ENCODE measurements at places on chromosomes 13 and 19. TPM values are rescaled to one million over a fixed set of nuclear protein-coding genes. Genes with fewer than 3 reads are reported as not detected.

DNA sequence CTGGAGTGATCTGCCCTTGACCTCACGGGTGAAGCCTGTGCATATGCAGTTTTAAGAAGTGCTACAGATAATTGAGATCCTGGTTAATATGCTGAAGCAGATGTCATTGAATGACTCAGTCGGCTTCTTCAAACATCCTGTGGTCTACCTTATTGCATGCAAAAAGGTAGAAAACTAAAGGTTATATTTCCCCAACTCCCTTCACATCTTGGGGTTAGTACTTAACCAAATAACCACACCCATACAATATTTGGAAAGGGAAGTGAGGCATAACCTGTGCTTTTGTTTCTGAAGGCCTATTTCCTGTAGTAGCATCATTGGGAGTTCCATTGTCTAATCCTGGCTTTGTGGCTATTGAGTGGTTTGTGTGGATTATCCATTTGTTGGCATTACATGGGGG lies 58.3 kb downstream of the RAP2A start:
- H3K27me3 ChIP-seq: no peaks in the 10 kb centered on the region
- no peak for DNase-seq
- H3K36me3 ChIP-seq: no peaks in the 10 kb centered on the region
- H3K27ac ChIP-seq: no peak overlapping the region

The UGGT2 gene
- 40.2 TPM for total RNA-seq

GRCh38 chr13:51222686-51223559 lies 725 bp downstream of the FAM124A start:
- no peak for DNase-seq
- H3K4me3 ChIP-seq: peak overlapping the region; percentile 88
- H3K27me3 ChIP-seq: no peaks in the 10 kb centered on the region
- H3K27ac ChIP-seq: peak overlapping the region; percentile 87
- H3K4me1 ChIP-seq: peaks cover 34% of the 10 kb centered on the region

- H3K4me3 ChIP-seq: no peak overlapping the region
- H3K4me1 ChIP-seq: peaks cover 6% of the 10 kb centered on the region
- H3K27me3 ChIP-seq: no peaks in the 10 kb centered on the region
- DNase-seq: no peak
- H3K27ac ChIP-seq: no peak overlapping the region
These were observed 205.1 kb downstream of the DACH1 start for GRCh38 chr13:71661921-71662320.

GRCh38 chr13:105982219-105982930 lies 553.1 kb downstream of the EFNB2 start:
- H3K27ac ChIP-seq: no peak overlapping the region
- no peaks in the 10 kb centered on the region for H3K36me3 ChIP-seq
- no peak overlapping the region for H3K4me3 ChIP-seq
- no peaks in the 10 kb centered on the region for H3K4me1 ChIP-seq
- no peak for DNase-seq
- H3K27me3 ChIP-seq: no peaks in the 10 kb centered on the region

DNA sequence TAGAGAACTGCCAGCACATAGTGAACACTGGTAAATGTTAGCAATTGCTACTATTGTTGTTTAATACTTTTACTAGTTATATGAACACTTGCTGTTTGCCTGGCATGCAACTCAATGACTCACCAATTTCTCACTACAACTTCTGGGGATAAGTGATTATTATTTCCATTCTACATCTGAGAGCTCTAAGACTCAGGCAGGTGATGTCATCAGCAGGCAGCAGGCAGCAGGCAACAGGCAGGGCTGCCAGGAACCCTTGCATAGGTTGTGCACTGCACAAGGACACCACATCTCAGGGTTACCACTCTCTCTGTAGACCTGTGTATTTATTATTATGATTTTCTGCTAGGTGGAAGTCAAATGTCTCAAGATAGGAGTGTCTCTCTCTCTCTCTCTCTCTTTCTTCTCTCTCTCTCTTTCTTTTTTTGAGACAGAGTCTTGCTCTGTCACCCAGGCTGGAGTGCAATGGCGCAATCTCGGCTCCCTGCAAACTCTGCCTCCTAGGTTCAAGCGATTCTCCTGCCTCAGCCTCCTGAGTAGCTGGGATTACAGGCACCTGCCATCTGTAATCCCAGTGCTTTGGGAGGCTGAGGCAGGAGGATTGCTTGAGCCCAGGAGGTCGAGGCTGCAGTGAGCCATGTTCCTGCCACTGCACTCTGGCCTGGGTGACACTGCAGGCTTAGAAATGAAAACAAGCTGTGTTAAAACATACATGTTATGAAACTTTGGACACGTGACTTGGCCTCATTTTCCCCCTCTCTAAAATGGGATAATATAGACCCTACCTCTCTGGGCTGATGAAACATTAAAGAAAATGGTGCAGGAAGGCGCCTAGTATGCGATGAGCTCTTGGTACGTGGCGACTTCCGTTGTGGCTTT lies 22.7 kb downstream of the HPN start:
- H3K4me3 ChIP-seq: no peak overlapping the region
- H3K27me3 ChIP-seq: no peaks in the 10 kb centered on the region
- no peak for DNase-seq

- peak; percentile 76 for DNase-seq
- no peaks in the 10 kb centered on the region for H3K36me3 ChIP-seq
- H3K4me3 ChIP-seq: peak overlapping the region; percentile 94
- no peaks in the 10 kb centered on the region for H3K4me1 ChIP-seq
- H3K27ac ChIP-seq: peak overlapping the region; percentile 99
These were observed 434 bp upstream of the FNDC3A start for GRCh38 chr13:48975101-48975855.

DNA sequence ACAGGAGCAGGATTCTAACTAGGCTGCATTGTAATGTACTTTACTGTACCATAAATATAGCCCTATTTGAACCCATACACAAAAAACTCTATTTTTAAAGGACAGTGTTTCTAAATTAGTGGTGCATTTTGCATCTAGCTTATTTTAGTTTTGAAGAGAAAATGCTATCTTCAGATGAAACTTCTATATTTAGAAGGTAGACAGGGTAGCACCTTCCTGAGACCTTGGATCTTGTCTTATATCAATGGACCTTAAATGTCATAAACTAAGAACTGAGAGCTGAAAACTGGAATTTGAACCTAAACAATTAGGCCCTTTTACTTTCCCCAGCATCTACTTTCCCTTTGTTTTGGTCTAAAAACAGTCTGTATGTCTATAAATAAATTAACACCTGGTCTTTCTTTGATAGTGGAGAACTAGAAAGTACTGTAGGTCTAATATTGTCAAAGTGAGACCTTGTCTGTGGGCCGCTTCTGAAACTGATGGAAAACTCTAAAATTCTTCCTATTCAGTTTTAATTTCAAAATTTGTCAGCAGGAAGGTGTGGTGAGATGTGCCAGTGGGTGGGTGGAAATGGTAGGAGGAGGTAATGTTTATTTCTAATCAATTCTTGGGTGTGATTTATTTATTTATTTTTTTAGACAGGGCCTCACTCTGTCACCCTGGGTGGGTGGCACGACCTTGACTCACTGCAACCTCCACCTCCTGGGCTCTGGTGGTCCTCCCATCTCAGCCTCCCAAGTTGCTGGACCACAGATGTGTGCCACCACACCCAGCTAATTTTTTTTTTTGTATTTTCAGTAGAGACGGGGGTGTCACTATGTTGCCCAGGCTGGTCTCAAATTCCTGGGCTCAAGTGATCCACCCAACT lies 10.1 kb downstream of the COG3 start:
- H3K36me3 ChIP-seq: peaks cover 33% of the 10 kb centered on the region
- no peak overlapping the region for H3K27ac ChIP-seq
- H3K4me1 ChIP-seq: no peaks in the 10 kb centered on the region
- H3K4me3 ChIP-seq: no peak overlapping the region
- H3K27me3 ChIP-seq: no peaks in the 10 kb centered on the region

DNA sequence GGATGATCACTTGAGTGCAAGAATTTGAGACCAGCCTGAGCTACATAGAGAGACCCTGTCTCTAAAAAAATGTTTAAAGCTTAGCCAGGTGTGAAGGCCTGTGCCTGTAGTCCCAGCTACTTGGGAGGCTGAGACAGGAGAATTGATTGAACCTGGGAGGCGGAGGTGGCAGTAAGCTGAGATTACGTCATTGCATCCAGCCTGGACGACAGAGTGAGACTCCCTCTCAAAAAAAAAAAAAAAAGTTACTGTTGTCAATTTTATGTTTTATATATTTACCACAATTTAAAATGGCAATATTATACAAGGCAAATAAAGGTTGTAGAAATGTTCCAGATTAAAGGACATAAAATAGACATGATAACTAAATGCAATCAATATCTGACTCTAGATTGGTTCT lies 29.2 kb downstream of the WDR87 start:
- no peaks in the 10 kb centered on the region for H3K4me1 ChIP-seq
- H3K4me3 ChIP-seq: no peak overlapping the region
- DNase-seq: no peak
- H3K36me3 ChIP-seq: no peaks in the 10 kb centered on the region
- no peaks in the 10 kb centered on the region for H3K27me3 ChIP-seq
- H3K27ac ChIP-seq: no peak overlapping the region

GRCh38 chr19:51903192-51903591 lies 1.6 kb downstream of the ZNF649 start:
- H3K4me3 ChIP-seq: no peak overlapping the region
- H3K36me3 ChIP-seq: peaks cover 29% of the 10 kb centered on the region
- DNase-seq: no peak

The PSPN gene
- 5.8 TPM for total RNA-seq

The ZNF709 gene
- total RNA-seq: 2.4 TPM

GRCh38 chr13:25927932-25928331 lies 123.9 kb downstream of the SHISA2 start:
- no peak overlapping the region for H3K4me3 ChIP-seq
- no peaks in the 10 kb centered on the region for H3K27me3 ChIP-seq
- no peak for DNase-seq
